ENCODE measurements at places on chromosomes 6 and 20. TPM values are rescaled to one million over a fixed set of nuclear protein-coding genes. Genes with fewer than 3 reads are reported as not detected.

Gene VPS52
- 36.0 TPM for total RNA-seq

GRCh38 chr6:11230158-11231107, 2.0 kb downstream of the NEDD9 start:
- H3K27me3 ChIP-seq, result no peaks in the 10 kb centered on the region
- DNase-seq, result no peak
- peak overlapping the region; percentile 94 for H3K4me3 ChIP-seq
- H3K4me1 ChIP-seq, result peaks cover 64% of the 10 kb centered on the region
- H3K36me3 ChIP-seq, result peaks cover 2% of the 10 kb centered on the region

DNA sequence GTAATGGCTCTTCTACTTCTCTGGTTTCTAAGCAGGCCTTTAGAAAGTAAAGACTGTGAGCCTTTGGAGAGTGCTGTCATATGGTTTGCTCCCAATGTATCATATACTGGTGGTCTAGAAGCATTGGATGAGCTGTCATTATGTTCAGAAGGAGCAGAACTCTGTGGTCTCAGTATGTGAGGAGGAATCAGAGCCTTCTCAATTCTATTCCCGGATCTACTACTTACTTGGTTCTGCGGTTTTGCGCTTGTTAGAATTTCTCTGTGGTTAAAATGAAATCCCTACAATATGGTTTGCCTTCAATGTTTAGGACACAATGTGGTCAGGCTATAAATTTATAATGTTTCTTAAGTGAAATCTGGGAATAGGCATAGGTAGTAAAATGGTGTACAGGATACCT, 64.6 kb downstream of the RWDD2A start:
- peaks cover 15% of the 10 kb centered on the region for H3K36me3 ChIP-seq
- no peak overlapping the region for H3K27ac ChIP-seq
- H3K4me1 ChIP-seq, result peaks cover 11% of the 10 kb centered on the region
- no peaks in the 10 kb centered on the region for H3K27me3 ChIP-seq
- no peak overlapping the region for H3K4me3 ChIP-seq

DNA sequence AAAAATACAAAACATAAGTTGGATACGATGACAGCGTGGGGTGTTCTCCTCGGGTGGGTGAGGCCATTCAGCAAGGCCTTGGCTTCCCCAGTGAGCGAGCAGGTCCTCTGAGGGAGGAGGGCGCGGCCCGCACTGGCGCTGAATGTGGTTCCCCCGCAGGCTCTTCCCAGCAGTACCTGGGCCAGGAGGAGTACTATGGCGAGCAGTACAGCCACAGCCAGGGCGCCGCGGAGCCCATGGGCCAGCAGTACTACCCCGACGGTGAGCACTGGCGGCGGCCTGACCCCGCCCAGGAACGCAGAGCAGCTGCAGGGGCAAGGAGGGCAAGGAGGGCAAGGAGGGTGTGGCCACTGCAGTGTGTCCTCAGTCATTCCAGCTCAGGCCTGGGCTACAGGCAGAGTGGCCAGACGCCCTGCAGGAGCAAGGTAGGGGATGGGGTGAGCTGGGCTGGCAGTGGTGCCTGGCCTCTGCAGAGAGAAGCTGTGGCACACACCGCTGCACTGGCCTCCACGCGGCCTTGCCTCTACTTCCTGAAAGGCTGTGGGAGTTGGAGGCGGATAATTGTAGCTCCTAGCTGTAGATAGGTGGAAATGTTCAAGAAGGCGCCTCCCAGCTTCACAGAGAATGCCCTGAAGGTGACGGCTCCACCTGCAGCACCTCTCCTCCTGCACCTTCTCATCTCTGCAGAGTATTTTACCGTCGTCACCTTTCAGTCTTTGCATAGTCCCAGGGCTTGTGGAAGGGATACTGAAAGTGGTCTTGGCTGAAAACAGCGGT, 18.7 kb upstream of the MTG2 start:
- H3K27ac ChIP-seq, result no peak overlapping the region
- no peak for DNase-seq
- H3K4me3 ChIP-seq, result no peak overlapping the region
- H3K4me1 ChIP-seq, result peaks cover 9% of the 10 kb centered on the region

GRCh38 chr6:139364302-139364981, 10.0 kb downstream of the CITED2 start:
- H3K27ac ChIP-seq, result no peak overlapping the region
- no peak overlapping the region for H3K4me3 ChIP-seq
- no peaks in the 10 kb centered on the region for H3K27me3 ChIP-seq
- H3K36me3 ChIP-seq, result no peaks in the 10 kb centered on the region
- H3K4me1 ChIP-seq, result peaks cover 25% of the 10 kb centered on the region

GRCh38 chr20:25686081-25687067, 10.3 kb downstream of the ZNF337 start:
- no peak for DNase-seq
- no peak overlapping the region for H3K27ac ChIP-seq
- no peak overlapping the region for H3K4me3 ChIP-seq
- H3K36me3 ChIP-seq, result peaks cover 17% of the 10 kb centered on the region
- no peaks in the 10 kb centered on the region for H3K27me3 ChIP-seq

Gene RIPPLY2
- total RNA-seq, result not detected

Gene RFX6
- not detected for total RNA-seq

DNA sequence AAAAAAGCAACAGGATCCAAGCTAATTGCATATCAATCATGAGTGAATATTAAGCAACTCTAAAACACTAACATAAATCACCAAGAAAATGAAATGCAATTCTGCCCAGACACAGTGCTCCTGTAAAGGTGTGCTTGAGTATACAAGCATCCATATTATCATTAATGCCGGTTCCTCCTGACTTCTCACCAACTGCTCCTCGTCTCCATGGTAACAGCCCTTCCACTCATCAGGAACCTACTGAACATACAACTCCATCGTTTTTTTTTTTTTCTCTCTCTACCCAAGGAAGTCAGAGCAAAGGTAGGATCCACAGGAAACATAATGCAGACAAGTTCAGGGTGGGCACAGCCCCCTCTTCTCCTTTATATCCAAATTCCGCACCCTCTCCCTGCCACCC, 12.4 kb downstream of the GABBR1 start:
- H3K4me1 ChIP-seq, result peaks cover 11% of the 10 kb centered on the region
- DNase-seq, result no peak
- peaks cover 39% of the 10 kb centered on the region for H3K36me3 ChIP-seq

DNA sequence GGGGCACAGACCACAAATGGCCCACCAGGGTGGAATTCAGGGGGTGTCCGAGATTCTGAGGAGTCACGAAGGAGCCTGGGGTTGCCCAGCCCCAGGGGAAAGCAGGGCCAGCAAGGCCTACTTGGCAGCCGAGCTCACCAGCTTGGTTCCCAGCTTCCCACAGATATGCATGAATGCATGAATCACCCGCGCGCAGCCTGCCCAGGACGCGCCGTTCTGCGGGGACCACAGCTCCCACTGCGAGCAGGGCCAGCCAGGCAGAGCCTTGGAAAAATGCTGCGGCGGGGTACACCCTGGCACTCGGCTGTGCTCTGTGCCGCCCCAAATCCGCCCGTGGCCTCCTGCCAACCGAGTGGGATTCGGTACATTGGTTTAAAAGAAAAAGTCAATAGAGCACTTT, 211.0 kb downstream of the NFATC2 start:
- peaks cover 47% of the 10 kb centered on the region for H3K4me1 ChIP-seq
- H3K4me3 ChIP-seq, result no peak overlapping the region
- H3K27ac ChIP-seq, result no peak overlapping the region
- H3K36me3 ChIP-seq, result peaks cover 3% of the 10 kb centered on the region
- H3K27me3 ChIP-seq, result no peaks in the 10 kb centered on the region

- H3K27me3 ChIP-seq, result no peaks in the 10 kb centered on the region
- peaks cover 33% of the 10 kb centered on the region for H3K4me1 ChIP-seq
- no peak for DNase-seq
- no peak overlapping the region for H3K27ac ChIP-seq
- H3K36me3 ChIP-seq, result no peaks in the 10 kb centered on the region
Measured at GRCh38 chr6:104559435-104560202, 300.1 kb downstream of the HACE1 start.

Gene ZNF311
- 0.52 TPM for total RNA-seq

Gene SCUBE3
- 96.6 TPM for total RNA-seq

GRCh38 chr6:150420428-150420827, 51.6 kb downstream of the IYD start:
- no peaks in the 10 kb centered on the region for H3K27me3 ChIP-seq
- no peak for DNase-seq
- no peaks in the 10 kb centered on the region for H3K36me3 ChIP-seq
- H3K4me3 ChIP-seq, result no peak overlapping the region

Gene TGM3
- not detected for total RNA-seq

DNA sequence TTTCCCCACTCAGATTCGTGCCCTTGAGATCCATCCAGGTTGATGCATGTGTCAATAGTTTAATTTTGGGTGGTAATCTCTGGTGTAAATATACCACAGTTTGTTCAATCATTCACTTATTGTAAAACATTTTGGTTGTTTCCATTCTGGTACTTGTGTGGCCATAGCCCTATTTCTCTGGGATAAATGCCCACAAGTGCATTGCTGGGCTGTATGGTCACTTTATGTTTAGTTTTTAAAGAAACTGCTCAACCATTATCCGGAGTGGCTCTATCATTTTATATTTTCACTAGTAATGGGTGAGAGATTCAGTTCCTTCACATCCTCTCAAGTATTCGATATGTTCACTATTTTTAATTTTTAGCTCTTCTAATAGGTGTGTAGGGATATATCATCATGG, 60.7 kb upstream of the RNF24 start:
- H3K36me3 ChIP-seq, result no peaks in the 10 kb centered on the region
- DNase-seq, result no peak
- H3K27ac ChIP-seq, result no peak overlapping the region
- H3K4me3 ChIP-seq, result no peak overlapping the region

Gene MAS1
- not detected for total RNA-seq

GRCh38 chr20:62704341-62704948, 4.2 kb upstream of the NTSR1 start:
- no peak overlapping the region for H3K4me3 ChIP-seq
- H3K36me3 ChIP-seq, result no peaks in the 10 kb centered on the region
- H3K27me3 ChIP-seq, result peaks cover 17% of the 10 kb centered on the region
- peaks cover 18% of the 10 kb centered on the region for H3K4me1 ChIP-seq
- no peak for DNase-seq
- no peak overlapping the region for H3K27ac ChIP-seq

Gene ADGRF4
- total RNA-seq, result not detected

GRCh38 chr6:41756354-41756753, 9.2 kb upstream of the PGC start:
- no peaks in the 10 kb centered on the region for H3K36me3 ChIP-seq
- H3K27ac ChIP-seq, result no peak overlapping the region
- H3K4me1 ChIP-seq, result peaks cover 6% of the 10 kb centered on the region
- H3K4me3 ChIP-seq, result no peak overlapping the region
- peaks cover 18% of the 10 kb centered on the region for H3K27me3 ChIP-seq

DNA sequence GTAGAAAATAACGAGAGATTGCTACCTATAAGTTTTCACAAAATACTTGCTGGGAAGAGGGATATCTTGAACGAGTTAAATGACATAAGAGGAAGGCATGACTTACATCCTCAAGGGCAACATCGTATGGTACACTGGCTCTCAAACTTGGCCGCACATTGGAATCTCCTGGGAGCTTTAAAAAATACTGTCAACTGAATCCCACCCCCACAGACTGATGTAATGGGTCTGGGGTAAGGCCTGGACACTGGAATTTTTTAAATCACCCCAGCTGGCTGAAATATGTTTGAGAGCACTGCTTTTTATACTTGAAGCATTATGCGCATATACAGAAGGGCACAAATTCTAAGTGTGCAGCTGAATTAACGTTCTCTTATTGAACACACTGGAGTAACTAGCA, 8.0 kb upstream of the TSHZ2 start:
- no peak for DNase-seq
- H3K27ac ChIP-seq, result no peak overlapping the region
- H3K36me3 ChIP-seq, result no peaks in the 10 kb centered on the region
- H3K27me3 ChIP-seq, result peaks cover 8% of the 10 kb centered on the region

Gene SLC25A27
- 5.7 TPM for total RNA-seq

DNA sequence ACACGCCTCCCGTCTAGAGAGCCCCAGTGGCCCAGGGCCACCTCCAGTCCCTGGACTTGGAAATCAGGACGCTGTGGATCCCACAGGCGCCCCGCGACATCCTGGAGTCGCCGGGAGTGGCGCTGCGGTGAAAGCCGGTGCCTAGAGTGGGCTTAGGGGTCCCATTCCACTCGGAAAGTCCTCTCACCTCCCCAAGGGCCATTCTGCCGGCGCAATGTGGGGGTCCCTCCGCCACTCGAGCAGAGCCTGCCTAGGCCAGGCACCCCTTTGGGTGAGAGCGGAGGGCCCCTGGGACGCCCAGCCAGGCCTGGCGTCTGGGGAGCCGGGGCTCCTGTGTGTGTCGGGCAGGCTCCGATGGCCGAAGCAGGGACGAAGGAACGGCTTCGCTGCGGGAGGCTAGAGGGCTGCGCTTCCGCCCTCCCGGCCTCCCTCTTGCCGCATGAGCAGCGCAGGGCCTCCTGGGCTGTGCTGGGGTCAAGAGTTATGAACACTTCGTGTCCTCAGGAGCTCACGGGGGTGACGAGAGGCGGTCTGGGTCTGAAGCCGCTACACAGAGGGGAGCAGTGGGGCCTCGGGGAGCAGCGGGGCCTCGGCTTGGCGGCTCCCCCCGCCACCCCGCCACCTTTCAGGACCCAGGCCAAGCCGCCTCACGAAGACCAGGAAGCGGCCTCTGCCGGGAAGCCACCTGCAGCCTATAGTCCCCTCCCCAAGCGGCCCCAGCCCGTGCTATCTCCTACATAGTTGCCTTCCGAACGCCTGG, 13.6 kb downstream of the POU3F2 start:
- H3K36me3 ChIP-seq, result peaks cover 3% of the 10 kb centered on the region
- DNase-seq, result no peak
- no peak overlapping the region for H3K27ac ChIP-seq
- no peak overlapping the region for H3K4me3 ChIP-seq
- peaks cover 14% of the 10 kb centered on the region for H3K4me1 ChIP-seq

Gene TSBP1
- total RNA-seq, result not detected

DNA sequence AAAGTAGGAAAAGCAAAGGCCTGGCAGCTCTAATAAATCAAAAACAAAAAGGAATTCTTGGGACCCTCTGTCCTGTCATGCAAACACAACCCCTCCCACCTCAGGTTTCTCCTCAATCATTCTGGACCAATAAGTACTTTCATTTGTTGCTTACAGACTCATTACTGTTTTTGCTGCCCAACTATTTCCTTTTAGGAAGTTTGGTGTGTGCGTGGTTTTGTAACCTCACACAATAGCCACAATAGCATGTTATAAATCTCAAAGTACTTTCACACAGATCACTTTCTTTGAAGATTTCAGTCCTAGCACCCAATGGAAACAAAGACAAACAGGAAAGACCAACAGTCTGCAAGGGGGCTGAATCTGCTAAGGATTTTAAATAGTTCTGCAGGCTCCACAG, 4.5 kb downstream of the MRPL14 start:
- peaks cover 71% of the 10 kb centered on the region for H3K4me1 ChIP-seq
- H3K4me3 ChIP-seq, result no peak overlapping the region
- peak overlapping the region; percentile 50 for H3K27ac ChIP-seq
- no peak for DNase-seq

Gene BRPF3
- 28.5 TPM for total RNA-seq

Data from chondrocyte (in vitro differentiated cells).